ENCODE measurements at places on chromosomes 7 and 10.

DNA sequence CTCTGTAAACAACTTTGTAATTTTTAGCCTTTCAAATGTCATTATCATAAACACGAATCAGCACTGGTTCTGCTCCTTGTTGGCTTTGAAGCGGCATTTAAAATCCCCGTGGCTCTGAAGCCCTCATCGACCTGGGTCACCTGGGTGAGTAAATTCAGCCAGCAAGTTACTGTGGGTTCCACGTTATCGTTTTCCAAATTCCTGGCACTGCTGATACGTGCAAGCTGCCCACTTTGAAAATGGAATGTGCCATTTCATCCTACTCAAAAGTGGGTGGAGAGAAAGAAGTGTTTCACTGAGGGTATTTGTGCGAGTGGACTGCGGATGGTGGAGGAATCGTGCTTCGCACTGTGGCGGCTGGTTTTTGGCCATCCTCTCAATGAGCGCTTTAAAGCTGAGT is 281.7 kb downstream of the KLF6 start:
- DNase-seq: no peak

GRCh38 chr10:125064681-125065492 is 95.5 kb downstream of the CTBP2 start:
- no peak for DNase-seq

DNA sequence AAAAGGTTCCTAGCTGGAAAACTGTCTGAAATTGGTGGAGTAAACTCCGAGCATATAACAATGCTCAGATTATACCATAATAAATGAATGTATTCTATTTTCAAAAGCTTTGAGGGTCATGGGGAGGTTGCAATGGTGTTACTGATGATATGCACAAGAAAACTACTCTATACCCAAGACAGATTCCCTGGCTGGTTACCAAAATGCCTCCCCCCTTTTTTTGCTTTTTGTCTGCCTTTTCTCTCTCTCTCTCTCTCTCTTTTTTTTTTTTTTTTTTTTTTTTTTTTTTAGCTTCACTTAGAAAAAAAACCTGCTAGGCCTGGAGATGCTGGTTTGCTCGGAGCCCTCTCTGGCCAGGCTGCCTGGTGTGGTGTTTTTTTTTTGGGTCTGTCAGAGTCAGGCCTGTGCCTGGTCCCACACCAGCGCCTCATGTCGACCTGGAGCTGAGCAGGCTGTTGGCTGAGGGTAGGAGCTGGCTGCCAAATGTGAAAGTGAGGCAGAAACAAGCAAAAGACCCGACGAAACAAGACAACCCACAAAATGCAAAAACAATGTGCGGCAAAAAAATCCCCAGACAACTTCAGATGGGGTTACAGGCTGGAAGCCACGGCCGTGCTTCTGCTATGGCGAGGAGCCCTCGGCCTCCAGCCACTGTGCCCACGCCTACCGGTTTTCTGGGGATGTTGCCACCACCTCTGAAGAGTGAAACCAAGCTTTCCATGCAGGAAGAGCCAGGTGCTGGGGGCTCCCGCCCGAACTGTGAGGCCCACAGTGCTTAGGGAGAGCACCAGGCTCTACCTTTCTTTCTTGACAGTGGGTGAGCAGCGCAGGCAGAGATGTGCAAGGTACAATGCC is 59.9 kb upstream of the EFCAB10 start:
- DNase-seq: no peak

- DNase-seq: no peak
These were observed 61.6 kb upstream of the KCNMA1 start for GRCh38 chr10:77699080-77699645.

DNA sequence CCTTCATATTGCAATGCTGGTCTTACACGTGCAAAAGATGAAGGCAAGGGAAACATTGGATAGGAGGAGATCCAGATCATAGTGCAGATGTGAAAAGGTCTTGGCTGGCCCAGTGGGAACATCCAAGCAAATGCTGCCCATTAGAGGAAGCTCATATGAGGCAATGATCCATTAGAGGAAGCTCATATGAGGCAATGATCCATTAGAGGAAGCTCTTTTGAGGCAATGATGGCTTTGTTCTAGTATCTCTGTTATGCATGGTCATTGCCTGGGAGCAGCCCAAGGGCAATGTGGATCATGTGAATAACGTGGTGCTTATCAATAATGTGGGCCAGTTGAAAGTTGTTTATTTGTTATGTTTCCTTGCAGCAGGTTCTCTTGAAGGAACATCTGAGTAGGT is 37.8 kb downstream of the STEAP4 start:
- DNase-seq: no peak

GRCh38 chr10:132807621-132808049 is 21.7 kb upstream of the NKX6-2 start:
- DNase-seq: no peak

GRCh38 chr7:50646069-50646468 is 80.9 kb upstream of the DDC start:
- DNase-seq: no peak

DNA sequence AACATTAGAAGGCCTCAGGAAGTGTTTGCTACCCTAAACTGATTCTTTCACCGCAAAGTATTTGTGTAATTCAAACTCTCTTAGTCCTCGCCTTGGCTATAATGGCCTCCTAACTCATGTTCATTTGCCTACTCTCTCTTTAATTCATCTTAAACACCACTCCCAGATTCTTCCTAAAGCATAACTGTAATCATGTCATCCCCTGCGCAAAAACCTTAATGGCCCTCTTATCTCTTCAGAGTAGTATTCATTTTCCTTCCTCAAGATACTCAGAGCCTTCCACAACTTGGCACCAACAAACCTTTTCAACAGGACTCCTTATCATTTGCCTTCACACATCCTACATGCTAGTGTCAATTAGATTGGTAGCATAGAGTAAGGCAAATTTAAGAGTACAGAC is 42.9 kb downstream of the CSTF2T start:
- no peak for DNase-seq

- DNase-seq: no peak
These were observed 92.9 kb upstream of the HDAC9 start for GRCh38 chr7:18402488-18403183.

GRCh38 chr10:52313256-52313932 is 687 bp upstream of the DKK1 start:
- no peak for DNase-seq

DNA sequence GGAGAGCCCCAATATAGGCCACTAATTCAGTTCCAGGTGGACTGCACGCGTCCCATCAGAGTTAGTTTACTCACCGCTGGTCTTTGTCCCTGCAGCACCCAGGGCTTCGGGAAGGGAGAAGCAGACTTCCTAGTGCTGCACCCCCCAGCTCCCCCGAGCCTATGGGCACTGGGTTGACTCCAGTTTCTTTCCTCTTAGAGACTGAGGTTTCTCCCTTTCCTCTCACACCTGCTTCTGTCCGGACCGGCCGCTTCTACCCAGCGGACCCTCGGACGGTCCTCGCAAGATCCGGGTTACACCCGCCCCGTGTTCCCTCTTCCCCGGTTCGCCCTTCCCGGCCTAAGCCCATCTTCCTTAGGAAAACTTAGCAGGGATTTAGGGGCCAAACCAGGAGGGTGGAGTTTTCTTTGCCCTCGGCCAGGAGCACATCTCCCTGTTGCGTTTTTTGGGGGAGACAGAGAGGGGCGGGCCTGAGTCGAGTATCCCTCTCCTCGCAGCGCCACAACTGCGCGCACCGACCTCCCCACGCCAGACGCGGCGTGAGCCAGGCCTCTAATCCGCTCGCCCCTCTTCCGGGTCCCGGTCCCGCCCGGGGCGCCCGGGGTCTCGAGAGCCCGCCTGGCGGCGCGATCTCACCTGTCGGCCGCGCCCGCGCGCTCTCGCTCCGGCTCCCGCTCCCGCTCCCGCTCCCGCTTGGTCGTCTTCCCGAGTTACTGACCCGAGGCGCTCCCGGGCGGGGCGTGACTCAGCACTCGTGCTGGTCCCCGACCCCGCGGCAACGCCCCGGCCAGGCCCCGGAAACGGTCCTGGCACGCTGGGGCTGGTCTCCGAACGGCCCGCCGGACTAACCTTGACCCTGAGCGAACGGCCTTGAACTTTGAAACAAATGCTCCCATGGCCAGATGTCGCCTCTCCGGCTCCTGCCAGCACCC is at the start of gene AIFM2:
AIFM2 (minus strand) TSS at position 728 of the 932 bp plus-strand sequence. CDS start 8,741 bp downstream, outside the sequence.
- DNase-seq: peak; percentile 61

DNA sequence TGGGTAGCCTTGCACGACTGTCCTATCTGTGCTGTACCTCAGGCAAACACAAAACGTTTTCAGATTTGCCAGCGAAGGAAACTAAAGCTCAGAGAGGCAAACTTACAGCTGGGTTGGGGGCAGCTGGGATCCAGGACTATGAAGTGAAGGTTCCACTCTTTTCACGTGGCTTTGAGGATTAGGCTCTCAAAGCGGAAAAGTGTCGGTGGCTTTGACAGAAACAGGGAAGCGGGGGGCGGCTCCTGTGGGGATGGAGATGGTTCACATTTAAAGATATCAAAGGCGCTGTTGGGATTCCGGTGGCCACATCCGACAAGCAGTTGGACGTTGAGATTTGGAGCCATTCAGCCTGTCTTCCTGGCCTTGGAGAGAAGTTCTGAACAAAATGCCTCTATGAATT is 958.3 kb upstream of the ZNF722 start:
- no peak for DNase-seq

DNA sequence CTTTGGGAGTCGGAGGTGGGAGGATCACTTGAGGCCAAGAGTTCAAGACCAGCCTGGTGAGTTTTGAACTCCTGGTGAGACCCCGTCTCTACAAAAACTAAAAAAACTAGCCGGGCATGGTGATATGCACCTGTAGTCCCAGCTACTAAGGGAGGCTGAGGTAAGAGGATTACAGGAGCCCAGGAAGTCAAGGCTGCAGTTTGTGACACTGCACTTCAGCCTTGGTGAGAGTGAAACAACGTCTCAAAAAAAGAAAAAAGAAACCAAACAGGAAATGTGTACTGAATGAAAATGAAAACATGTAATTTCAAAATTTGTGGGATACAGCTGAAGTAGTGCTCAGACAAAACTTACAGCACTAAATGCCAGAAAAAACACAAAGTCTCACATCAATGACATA is 7.6 kb downstream of the ARHGAP12 start:
- no peak for DNase-seq

DNA sequence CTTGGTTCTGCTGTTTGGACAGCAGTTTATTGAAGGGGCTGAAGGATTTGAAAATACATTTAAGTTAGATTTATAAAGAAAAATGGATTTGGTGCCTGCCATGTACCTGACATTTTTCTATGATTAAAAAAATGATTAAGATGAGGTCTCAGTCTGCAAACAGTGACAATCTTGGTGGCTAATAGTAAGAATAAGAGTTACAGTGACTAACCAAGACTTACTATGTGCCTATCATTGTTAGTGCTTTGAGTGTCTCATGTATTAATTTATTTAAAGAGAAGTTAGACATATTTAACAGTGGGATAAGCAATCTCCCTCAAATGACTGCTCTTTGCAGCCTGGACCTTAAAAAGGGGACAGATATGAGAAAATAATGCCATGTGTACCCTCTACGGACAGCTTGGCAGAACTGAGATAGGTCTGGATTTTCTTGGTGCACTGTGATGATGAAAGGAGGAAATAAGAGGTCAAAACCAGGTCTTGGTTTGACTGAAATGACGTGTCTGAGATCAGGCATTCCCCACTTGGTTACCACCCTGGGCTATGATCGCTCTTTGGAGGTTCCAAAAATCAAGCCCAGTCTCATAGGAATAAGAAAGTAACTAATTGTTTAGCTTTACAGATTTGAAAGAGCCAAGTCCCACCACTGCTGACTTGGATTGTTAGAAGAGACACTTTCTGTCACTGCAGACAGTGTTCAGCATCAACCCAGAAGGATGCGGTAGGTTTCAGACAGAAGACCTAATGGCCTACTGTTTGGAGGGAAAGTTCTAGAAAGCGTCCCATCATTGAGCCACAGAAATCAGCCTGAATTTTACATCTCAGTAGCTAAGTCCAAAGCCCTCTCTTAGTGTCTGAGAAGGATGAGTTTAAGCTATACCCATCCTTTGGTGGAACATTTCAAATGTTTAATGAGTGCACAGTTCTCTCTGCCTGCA is 2.1 kb downstream of the CASP7 start:
- DNase-seq: no peak

DNA sequence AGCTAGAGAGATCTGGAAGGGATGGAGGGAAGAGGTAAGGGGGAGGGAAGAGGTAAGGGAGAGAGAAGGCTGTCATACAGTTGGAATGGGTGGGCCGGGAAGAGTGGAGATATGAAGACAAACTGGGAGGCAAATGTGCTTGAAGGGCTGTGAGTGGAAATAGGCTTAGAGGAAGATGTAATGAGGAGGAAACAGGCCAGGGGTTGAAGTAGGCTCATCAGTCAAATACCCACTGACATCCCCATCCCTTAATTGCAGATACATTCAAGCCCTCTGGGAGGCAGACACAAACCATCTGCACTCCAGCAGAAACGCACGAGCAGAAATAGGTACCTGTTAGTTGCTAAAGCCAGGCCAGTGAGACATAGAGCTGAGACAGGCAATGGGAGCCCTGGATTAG is 2.1 kb downstream of the SYNPO2L start:
- DNase-seq: no peak

GRCh38 chr10:122062831-122063674 is 74.1 kb downstream of the TACC2 start:
- DNase-seq: no peak

GRCh38 chr10:110032801-110033700 is 25.3 kb downstream of the ADD3 start:
- no peak for DNase-seq

DNA sequence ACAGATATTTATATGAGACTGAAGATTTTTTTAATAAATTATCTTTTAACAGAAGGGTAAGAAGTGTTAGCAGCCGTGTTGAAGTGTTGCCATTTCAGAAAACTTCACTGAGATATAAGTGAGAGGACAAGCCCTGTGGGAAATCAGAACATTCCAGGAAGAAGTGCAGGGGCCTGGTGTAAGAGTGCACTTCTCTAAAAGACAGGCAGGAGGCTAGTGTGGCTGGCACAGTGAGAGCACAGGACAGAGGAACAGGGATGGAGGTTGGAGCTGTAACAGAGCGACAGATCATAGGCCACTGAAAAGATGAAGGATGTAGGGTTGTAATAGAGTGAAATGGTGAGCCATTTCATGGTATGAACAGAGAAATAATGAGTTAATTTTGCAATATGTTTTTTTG is 608.9 kb downstream of the SORCS1 start:
- no peak for DNase-seq

DNA sequence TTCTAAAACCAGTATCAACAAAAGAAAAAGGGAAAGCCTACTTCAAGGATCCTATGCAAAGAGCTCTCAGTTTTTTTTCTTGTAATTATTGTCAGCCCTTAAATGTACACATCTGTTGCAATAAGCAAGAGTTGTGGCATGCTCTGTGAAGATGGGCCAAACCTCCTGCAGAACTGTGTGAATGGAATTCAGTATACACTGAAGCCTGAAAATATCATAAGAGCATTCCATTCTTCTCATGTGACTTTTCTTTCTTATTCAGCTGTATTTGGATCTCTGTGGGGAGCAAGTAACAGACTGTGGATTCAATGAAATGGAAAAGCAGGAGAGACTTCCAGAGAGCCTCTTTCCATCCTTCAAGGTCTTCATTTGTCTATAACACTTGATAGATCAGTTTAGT is 130.7 kb downstream of the SAMD9 start:
- DNase-seq: no peak

DNA sequence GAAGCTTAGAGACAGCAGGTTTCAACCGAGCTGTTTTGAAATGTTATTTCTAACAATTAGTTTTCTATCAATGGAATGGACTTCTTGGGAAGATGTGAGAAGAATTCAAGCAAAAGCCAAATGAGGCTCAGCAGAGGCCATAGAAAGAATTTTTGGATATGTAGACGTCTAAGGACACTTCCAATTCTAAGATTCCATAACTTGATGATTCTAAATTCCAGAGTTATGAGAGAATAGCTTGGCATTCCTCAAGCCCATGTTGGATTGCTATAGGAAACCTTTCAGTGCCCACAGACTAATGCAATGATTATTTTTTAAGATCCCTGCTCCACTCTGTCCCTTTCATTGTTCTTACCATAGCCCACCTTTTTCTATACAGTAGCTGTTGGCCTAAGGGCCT is 77.2 kb upstream of the PALS2 start:
- no peak for DNase-seq
